ENCODE measurements at places on chromosomes 2 and 18.

- DNase-seq = no peak
These were observed 163.7 kb downstream of the PTGR3 start for GRCh38 chr18:75045272-75045671.

- DNase-seq = no peak
These were observed 180.3 kb downstream of the SEPTIN10 start for GRCh38 chr2:109433486-109433885.

GRCh38 chr2:161964160-161964559 lies 109.9 kb downstream of the DPP4 start:
- no peak for DNase-seq

DNA sequence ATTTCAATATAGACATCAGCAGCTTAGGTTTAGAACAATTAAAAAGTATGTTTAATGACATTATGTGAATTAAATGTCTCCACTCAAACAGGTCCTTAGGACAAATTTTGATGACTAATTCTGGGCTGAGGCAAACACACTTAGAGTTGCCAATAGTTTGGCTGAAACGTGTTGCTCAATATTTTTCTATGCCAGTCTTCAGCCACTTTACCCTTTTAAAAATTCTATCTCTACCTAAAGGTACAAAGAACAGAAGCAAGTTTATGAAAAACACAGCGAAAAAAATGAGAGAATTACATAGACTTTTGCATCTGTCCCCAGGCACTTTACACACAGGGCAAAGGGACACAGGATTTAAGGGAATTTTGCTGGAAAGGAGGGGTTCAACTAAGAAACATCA lies 4.5 kb downstream of the IDH1 start:
- DNase-seq = no peak

GRCh38 chr2:67642046-67642382 lies 244.9 kb downstream of the ETAA1 start:
- no peak for DNase-seq

DNA sequence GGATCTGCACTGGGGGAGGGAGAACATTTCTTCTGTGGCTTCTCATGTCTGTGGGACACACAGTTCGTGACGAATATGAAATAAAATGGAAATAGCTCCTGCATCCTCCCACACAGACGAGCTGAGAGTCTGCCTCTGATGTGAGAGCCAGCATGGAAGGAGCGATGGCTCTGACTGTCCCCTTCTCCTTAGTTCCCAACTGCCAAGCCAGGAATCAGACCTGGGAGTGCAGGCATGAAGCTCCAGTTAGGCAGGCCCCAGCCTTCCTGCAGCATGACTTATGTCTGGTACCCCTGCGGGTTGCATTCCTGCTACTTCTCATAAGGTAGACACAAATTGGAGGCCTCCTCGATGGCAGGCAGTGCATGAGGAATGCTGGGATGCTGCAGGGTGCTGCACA lies 56.2 kb downstream of the PRKCE start:
- DNase-seq = no peak

DNA sequence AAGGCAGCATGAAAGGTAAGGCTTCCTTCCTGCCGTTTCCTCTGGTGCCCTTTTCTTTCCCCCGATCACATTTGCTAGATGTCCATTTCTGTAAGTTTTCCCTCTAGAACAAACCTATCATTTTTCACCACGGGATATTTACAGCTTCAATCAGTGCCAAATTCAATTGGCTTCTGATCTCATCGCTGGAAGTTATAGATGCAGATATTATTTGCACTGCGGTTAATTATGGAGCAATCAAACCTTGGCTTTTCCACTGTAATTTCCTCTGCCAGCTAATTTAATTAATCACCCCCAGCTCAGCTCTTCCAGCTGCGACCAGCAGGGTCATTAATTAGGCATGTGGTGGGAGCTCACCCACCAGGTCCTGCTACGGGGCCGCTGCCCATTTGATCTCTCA lies 86.1 kb downstream of the GBX2 start:
- DNase-seq = no peak

DNA sequence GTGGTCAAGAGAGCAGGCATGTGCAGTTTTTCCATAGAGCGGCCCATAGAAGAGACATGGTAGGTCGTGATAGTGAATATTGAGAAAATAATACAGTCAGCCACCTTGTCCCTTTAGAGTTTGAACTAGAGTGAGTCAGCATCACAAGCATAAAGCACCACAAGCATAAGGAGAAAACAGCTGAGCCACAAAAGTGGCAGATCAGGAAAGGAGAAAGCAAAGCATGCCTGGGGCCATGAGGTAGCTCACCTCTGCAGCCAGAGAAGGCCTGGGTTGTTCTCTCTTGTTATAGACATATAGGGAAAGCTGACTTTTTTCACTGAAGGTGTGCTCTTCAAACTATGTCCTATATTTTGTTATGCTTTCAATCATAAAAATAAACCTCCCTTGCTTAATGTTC lies 879.0 kb downstream of the DSC3 start:
- DNase-seq = no peak

GRCh38 chr2:106030287-106031268 lies 163.5 kb downstream of the UXS1 start:
- DNase-seq = no peak

GRCh38 chr2:47493317-47494035 lies 90.5 kb downstream of the MSH2 start:
- no peak for DNase-seq

GRCh38 chr2:71813315-71813714 lies 334.3 kb downstream of the CYP26B1 start:
- no peak for DNase-seq

- DNase-seq = no peak
These were observed 2035.3 kb upstream of the CELF4 start for GRCh38 chr18:39600894-39601293.

- no peak for DNase-seq
These were observed 33.1 kb downstream of the NGEF start for GRCh38 chr2:232979871-232980461.

DNA sequence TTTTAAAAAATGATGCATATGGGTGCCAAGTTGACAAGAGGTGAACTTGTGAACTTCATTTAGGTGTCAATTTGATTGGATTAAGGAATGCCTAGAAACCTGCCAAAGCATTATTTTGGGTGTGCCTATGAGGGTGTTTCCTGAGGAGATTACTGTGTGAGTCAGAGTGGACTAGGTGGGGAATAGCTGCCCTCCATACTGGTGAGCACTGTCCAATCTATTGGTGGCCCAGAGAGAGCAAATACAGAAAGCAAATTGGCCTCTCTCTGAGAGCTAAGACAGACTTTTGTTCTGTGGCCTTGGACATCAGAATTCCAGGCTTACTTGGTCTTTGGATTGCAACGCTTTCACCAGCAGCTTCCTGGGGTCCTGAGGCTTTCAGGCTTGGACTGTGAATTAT lies 388.0 kb downstream of the SUCLG1 start:
- no peak for DNase-seq

DNA sequence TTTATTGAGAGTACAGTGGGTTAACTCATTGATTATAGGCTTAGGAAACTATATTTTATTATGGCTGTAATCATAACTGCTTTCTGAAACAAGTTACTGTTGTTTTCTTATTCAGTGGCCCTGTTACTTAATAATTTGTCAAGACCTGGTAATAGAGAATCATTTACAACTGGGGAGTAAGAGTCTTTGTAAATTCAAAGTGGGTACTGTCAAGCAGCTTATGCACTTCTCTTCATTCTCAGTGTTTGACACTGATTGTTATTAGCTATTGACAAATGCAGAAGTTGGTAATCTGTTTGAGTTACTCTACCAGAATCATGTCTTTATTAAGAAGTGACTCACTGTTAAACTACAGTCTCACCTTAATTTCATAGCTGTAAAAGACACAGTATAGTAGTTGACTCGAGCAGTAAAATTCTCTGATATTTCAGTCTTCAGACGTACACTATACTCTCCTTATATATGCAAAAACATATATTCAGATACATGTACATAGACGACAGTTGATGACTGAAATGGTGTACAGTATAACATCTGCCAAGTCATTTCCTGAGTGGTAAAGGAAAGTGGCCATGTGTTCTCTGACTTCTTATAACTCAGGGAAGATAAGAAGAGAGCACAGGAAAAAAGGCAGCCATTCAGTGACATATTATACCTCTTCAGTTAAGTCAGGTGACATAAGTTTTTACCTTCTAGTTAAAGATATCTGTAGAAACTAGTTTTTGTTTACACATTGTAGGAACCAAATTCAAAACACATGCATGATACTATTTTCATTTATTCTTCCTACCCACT lies 36.0 kb upstream of the TTC27 start:
- DNase-seq = no peak

DNA sequence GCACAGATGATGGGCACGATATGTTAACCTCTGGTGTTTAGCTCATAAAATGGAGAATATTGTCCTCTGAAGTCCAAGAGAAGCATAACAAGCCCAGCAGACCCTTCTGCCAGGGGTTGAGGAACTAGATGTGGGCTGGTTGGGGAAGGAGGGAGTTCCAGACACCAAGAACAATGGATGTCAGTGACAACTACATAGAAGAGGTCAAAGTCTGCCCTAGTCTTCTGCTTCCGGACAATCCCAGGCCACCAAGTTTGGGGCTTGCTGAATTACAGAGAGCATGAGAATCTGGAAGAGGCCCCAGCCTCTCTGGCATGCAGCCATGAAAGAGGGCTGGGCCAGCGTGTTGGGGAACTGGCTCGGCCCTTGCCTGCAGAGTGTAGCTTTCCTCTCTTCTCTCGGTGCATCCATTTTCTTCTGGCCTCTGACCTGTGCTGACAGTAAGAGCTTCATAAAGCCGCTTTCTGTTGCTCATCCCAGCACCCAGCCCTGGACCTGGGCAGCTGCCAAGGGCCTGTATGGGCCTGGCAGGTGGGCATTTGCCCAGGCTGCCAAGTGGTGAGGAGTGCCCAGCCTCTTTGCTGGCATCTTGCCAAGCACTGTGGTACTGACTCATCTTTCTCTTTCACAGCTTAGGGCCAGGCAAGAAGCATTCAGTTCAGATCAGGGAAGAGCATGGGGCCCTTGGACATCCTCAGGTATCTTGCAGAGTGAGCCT lies 14.6 kb upstream of the LAPTM4A start:
- DNase-seq = no peak

GRCh38 chr2:75587954-75588587 lies 27.3 kb upstream of the EVA1A start:
- no peak for DNase-seq

GRCh38 chr18:76208678-76209306 lies 286.2 kb downstream of the ZNF516 start:
- no peak for DNase-seq

DNA sequence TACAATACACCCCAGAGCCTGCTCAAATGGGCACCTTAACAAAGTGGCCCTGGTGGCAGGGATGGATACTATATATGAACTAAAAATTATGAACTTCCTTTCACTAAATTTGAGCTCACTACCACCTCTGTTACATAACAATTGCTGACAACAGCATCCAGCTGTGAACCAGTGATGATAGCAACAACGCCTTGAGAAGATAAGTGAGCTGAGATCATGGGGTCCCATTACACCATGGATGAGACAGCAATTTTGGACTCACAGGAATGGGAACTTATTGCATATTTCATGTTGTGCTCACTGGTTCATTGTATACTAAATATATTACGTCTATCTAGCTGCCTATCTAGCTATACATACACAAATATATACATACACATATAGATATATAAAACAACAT lies 16.9 kb upstream of the ALMS1 start:
- DNase-seq = no peak

GRCh38 chr2:216770050-216770449 lies 74.7 kb upstream of the IGFBP5 start:
- DNase-seq = no peak

- no peak for DNase-seq
These were observed 401.6 kb upstream of the NRP2 start for GRCh38 chr2:205280596-205281236.

DNA sequence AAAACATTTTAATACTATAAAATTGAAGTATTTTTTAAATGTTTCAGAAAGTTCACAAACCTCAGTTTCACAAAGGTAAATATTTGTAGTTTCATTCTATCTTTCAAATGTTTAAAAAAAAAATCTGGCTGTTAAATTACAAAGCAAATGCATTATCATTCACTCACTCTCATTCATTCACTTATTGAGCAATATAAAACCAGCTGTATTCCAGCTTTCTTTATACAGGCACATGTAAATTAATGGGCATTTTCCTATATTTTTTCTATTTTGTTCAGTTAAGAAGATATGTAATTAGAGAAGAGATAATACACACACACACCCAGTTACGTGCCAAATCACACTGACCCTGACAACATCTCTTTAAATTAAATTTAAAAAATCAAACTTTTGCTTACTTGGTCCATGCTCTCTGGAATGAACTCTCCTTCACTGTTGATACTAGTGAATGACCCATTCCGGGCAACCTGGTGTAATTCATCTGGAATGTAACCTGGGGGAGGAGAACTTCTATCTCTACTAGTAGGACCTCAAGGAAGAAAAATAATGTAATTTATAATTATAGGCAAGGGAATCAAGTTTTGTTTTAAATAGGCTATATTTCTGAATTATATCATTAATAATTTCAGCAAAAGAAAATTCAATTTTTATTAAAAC lies 32.5 kb upstream of the ERCC3 start:
- DNase-seq = no peak

DNA sequence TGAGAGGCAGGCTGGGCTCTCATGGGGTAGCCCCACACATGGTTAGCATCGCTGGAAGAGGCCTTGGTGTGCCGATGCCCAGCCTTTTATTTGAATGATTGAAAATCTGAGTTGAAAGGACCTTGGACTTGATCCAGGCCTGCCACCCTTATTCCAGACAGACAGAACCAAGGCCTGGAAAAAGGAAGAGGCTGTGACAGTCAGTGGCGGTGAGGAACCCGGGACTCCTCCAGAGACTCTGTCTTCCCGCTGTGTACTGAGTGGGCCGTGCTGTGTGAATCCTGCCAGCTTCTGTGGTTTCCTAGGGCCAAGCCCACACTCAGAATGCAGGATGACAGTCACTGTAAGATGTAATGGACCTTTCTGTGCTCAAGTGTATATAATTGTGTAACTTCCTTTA lies 218.5 kb downstream of the LDLRAD4 start:
- DNase-seq = no peak

DNA sequence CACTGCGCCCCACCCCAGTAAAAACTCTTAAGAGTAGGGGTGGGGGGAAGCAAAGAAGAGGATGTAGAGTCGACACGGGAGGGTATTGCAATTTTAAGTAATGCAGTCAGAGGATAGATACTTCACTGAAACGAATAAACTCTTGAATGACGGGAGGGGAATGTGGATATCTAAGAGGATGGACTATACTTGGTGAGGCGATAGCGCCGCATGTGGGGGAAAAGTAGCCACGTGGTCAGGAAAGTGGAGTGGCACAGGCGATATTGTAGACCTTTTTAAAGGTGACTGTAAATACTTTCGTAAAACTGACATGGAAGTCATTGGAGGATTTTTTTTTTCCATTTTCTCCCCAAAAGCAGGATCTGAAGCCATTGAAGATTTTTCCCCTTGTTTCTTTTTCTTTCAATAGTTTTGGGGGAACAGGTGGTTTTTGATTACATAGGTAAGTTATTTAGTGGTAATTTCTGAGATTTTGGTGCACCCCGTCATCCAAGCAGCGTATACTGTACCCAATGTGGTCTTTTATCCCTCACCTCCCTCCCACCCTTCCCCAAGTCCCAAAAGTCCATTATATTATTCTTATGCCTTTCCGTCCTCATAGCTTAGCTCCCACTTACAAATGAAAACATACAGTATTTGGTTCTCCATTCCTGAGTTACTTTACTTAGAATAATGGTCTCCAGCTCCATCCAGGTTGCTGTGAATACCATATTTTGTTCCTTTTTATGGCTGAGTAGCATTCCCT lies 13.8 kb downstream of the CLK1 start:
- no peak for DNase-seq

- DNase-seq = no peak
These were observed 97.1 kb upstream of the PXDN start for GRCh38 chr2:1841461-1841860.

Measured in stimulated activated CD4-positive, alpha-beta T cell treated with anti-CD3 and anti-CD28 coated beads, Interleukin-15, amount 100 ng/mL, for 1 hour (primary cell).